Activated CD4-positive, alpha-beta T cell treated with anti-CD3 and anti-CD28 coated beads for 36 hours (primary cell): ENCODE measurements at places on chromosomes 16 and 17.

DNA sequence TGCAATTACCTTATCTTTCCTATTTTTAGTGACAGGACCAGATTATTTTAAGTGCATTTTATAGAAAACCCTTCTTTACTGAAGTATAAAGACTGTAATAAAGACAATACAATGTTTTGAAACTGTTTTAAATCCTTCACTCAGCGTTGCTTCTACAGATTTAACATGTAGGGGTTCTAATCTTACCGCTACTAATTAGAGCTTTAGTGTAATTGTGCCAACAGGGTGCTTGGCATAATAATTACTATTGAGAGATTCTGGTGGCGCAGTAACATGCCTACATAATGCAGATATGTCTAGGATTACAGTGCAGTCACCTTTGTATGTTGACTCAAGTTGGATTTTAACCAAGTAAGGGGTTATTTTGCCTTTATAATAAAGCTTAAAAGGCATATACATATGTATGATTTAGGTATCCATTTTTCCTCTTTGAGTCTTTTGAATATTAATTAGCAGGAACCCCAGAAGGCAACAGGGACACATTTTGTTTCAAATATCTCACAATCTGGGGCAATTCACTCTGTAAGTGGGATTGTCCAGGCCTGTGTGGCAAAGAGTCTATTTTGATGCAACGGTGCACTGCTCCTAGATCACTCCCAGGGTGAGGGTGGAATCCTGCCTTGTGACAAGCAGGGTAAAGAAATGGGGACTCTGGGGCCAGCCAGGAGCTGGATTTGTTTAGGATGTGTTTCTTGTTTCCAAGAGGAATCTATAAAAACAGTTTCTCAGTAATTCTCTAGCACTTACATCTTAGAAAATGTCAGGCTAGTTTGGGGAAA is 604.7 kb upstream of the SALL1 start:
- H3K36me3 ChIP-seq: no peaks in the 10 kb centered on the region
- H3K4me3 ChIP-seq: no peak overlapping the region
- H3K27me3 ChIP-seq: peaks cover 4% of the 10 kb centered on the region
- no peak for DNase-seq
- no peaks in the 10 kb centered on the region for H3K4me1 ChIP-seq

- H3K27me3 ChIP-seq: peaks cover 14% of the 10 kb centered on the region
- no peak for DNase-seq
- H3K4me3 ChIP-seq: no peak overlapping the region
- no peaks in the 10 kb centered on the region for H3K36me3 ChIP-seq
- no peak overlapping the region for H3K27ac ChIP-seq
Observed at GRCh38 chr17:79617740-79618382, 7.0 kb upstream of the RBFOX3 start.

GRCh38 chr16:4733747-4734062 is 366 bp downstream of the ANKS3 start:
- H3K36me3 ChIP-seq: peaks cover 8% of the 10 kb centered on the region
- peak overlapping the region; percentile 58 for H3K27ac ChIP-seq

- no peak overlapping the region for H3K27ac ChIP-seq
- H3K27me3 ChIP-seq: peaks cover under 1% of the 10 kb centered on the region
- peaks cover 4% of the 10 kb centered on the region for H3K36me3 ChIP-seq
- DNase-seq: no peak
- no peak overlapping the region for H3K4me3 ChIP-seq
- no peaks in the 10 kb centered on the region for H3K4me1 ChIP-seq
Observed at GRCh38 chr16:49645263-49645662, 210.6 kb downstream of the ZNF423 start.

- DNase-seq: no peak
- H3K27ac ChIP-seq: peak overlapping the region; percentile 87
- peaks cover 5% of the 10 kb centered on the region for H3K36me3 ChIP-seq
- H3K4me3 ChIP-seq: no peak overlapping the region
Observed at GRCh38 chr17:42392692-42393415, 4.6 kb upstream of the STAT3 start.

GRCh38 chr16:53913099-53913870 is 209.3 kb downstream of the FTO start:
- H3K27me3 ChIP-seq: no peaks in the 10 kb centered on the region
- H3K4me1 ChIP-seq: peaks cover 29% of the 10 kb centered on the region
- peak overlapping the region; percentile 68 for H3K27ac ChIP-seq
- DNase-seq: peak; percentile 33

GRCh38 chr16:86476956-86477534 is 33.3 kb upstream of the FOXF1 start:
- H3K4me3 ChIP-seq: no peak overlapping the region
- DNase-seq: no peak
- no peaks in the 10 kb centered on the region for H3K4me1 ChIP-seq

DNA sequence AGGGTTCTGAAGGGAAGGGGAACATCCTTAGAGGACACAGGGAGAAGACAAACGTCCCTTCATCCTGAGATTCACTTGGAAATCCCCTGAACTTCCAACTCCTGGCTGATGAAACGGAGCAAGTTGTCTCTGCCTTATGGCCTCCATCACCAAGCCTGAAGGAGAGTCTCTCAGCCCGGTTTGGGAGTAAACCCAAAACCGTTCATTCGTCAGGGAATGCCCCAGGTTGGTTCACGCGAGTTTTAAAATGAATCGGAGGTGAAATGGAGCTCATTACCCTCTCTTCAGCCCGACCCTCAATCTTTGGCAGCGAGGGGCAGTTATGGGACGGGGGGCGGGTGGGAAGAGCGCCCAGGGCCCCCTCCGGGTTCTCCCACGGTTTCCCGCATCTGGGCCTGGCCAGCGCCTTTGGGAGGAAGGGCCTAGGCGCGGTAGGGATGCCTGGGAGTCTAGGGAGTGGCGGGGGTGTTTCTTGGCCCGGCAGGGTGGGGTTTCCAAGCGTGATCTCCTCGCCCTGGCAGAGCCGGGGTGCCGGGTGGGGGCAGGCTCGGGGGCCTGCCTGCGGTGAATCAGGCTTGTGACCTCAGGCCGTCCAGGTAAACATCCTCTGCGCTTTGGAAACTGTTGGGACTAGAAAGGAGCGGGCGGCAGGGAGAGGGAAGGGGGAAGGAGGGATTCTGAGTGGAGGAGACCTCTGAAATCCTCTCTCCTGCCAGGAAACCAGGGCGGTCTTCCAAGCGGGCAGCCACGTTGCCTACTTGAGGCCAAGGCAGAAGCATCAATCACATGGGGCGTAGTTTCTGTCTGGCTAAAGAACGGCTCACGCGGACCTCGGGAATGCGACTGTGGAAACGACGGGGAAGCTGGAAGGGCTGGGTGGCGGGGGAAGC is 24.1 kb upstream of the HOXB13 start:
- no peaks in the 10 kb centered on the region for H3K36me3 ChIP-seq
- H3K27ac ChIP-seq: no peak overlapping the region
- peaks cover 8% of the 10 kb centered on the region for H3K4me1 ChIP-seq
- DNase-seq: no peak
- peaks cover 75% of the 10 kb centered on the region for H3K27me3 ChIP-seq

- peaks cover 24% of the 10 kb centered on the region for H3K36me3 ChIP-seq
- DNase-seq: peak; percentile 39
Observed at GRCh38 chr16:84735849-84736586, 36.2 kb downstream of the USP10 start.
